NCI-H1048 (cell line): ENCODE measurements at places on chromosomes 16 and 17.

DNA sequence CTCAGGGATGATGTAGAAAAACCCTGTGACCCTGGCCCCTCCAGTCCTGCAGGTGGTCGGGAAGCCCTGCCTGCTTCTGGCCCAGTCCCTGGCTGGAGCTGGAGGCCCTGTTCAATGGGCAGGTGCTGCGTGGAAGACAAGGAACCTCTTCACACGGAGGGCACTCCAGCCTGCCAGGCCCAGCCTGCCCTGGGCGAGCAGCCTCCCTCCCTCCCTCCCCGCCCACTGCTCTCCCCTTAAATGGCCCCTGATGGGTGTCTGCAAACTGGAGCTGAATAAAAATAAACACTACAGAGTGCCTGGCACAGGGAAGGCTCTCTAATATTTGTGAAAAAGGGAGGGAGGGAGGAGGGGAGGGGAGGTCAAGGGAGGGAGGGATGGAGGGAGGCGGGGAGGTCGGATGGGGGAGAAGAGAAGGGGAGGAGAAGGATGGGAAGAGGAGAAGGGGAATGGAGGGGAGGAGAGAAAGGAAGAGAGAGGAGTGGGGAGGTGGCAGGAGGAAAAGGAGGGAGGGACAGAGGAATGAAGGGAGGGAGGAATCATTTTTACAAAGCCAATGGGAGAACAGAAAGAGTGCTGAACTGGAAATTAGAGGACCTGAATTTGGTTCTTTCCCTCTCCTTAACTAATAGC, 222.8 kb upstream of the TNRC6C start:
- DNase-seq = no peak

GRCh38 chr16:87955302-87956097, 4.3 kb downstream of the BANP start:
- no peak for DNase-seq

- no peak for DNase-seq
These were observed 3.0 kb upstream of the BAHCC1 start for GRCh38 chr17:81391936-81392908.

DNA sequence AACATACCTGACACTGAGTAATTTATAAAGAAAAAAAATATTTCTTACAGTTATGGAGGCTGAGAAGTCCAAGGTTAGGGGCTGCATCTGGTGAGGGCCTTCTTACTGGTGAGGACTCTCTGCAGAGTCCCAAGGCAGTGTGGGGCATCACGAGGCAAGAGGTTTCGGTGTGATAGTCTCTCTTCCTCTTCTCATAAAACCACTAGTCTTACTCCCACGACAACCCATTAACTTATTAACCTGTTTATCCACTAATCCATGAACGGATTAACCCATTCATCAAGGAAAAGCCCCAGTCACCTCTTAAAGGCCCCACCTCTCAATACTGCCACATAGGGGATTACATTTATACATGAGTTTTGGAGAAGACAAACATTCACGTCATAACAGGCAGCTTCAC, 20.1 kb downstream of the CIITA start:
- no peak for DNase-seq

DNA sequence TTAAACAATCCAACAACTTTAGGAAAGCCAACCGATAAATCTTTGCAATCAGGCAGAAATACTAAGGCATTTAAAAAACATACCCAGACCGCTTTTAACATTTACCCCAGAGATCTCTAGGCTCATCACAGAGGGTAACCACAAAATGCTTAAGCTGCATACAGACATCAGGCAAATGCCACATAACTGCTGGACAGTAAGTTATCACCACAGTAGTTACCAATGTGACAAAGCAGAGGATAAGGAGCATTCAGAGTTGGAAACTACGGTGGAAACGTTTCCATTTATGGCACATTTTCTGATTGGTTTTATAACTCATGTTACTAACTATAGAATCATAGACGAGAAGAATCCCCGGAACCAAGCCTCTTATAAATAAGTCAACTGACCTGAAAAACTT, 77.5 kb downstream of the KANSL1 start:
- DNase-seq = no peak

GRCh38 chr17:54863176-54863575, 37.5 kb upstream of the TOM1L1 start:
- no peak for DNase-seq

- no peak for DNase-seq
These were observed 993 bp downstream of the MMP25 start for GRCh38 chr16:3047387-3047720.

- no peak for DNase-seq
These were observed 55.5 kb downstream of the SNX11 start for GRCh38 chr17:48162946-48163506.

DNA sequence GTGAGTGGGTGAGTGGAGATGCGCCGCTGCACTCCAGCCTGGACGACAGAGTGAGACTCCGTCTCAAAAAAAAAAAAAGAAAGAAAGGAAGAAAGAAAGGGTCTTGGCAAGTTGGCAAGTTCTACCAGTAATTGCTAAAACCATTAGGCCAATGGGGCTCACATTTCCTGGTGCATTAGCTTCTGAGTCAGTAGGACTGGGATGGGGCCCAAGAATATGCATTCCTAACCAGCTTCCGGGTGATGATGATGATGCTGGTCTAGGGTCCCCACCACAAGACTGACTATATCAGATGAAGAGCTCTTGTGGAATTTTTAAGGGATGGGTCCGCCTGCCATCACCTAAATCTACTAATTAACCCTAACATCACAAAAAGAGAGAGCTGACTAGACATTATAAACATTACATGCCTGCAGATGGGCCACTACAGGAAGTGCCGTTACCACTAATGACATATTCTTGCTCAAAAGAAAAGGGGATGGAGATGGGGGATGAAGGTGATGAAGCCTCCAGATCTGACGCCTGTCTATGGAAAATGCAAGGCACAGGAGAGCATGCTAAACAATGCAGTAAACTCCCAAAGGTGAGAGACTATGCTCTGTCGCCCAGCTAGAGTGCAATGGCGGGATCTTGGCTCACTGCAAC, 13.1 kb downstream of the MYH11 start:
- DNase-seq = no peak

- no peak for DNase-seq
These were observed 68.0 kb downstream of the ABR start for GRCh38 chr17:1111599-1112443.

GRCh38 chr17:2068519-2069051, 13.7 kb downstream of the HIC1 start:
- no peak for DNase-seq
